ENCODE measurements at places on chromosomes 5 and 9.

DNA sequence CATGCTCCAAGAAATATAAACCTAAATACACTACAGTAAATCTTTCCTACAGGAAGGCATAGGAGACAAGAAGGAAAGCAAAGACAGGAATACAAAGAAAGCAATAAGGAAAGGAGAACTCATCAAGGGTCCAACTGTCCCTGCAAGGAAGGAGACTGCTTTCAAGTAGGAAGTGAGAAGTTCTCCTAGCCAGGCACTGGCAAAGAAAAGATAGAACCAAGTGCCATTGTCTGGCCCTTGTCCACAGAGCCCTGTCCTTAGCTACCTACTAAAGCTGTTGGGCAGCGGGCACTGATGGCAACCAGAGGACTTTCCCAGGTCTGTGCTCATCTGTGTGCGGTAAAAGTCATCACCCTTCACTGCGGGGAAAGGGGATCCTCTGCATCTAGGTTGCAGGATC is 108.2 kb downstream of the KLHL3 start:
- DNase-seq, result no peak

GRCh38 chr9:6229619-6230018 is 14.0 kb downstream of the IL33 start:
- DNase-seq, result no peak

DNA sequence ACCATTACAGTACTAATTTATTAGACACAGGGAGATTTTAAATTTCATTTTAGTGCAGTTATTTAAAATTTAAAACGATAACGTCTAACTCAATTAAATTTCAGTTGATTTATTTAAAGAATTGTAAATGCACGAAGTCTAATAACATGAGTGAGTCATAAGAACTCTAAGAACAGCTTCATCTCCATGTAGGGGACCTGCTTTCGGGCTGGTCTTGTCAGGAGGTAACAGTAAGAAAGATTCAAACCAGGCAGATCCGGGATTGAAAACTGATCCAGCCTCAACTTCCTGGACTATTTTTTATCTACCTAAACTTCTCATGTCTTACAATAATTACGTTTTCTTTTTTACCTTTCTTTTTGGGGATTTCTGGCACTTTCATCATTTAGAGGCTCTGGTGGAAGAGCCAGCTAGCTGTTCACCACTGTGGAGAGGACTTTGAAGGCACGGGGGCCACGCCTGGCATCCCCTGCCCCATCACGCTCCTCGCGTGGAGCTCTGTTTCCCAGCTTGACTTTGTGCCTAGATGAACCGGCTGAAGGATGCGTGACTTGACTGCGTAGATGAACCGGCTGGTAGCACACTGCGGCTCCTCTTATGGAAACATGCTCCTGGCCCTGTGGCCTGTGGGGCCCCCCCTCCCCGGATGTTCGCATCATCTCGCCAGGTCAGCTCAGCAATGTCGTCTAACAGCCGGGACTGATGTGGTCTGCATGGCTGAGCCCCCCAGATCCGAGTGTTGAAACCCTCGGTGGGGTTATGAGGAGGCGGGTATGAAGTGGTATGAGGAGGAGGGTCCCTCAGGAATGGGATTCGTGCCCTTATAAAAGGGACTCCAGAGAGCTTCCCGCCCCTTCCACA is 26.0 kb downstream of the NDUFS6 start:
- DNase-seq, result no peak

GRCh38 chr9:35353731-35354365 is 136.1 kb upstream of the RUSC2 start:
- DNase-seq, result no peak

DNA sequence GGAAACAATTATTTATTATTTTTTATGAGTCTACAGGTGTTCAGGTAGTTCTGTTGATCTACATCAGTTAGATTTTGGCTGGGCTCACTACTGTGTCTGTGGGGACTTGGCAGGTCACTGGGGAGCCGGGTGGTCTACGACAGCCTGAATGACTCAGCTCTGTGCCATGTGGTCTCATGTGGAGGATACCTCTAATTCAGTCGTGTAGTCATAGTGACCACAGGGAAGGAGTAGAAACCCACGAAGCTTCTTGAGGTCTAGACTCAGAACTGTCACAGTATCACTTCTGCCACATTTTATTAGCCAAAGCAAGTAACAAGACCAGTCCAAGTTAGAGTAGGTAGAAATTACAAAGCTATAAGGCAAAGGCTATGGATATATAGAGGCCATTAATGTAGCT is 64.7 kb upstream of the GRAMD2B start:
- no peak for DNase-seq

DNA sequence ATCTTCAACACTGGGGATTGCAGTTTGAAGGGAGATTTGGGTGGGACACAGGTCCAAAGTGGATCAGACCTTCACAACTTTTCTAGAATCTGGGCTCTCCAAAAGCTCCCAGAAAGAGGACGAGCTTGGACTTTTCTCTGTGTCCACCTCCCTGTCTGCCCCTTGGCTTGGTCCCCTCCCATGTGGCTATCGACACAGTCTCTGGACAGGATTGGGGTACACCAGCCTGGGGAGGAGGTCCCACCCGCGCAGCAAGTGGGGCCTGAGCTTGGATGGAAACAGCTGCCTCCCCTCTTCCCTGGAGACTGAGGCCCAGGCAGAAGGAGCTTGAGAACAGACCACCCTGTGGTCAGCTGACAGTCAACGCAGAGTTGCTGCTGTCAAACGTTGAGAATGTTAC is 84.6 kb upstream of the FCN1 start:
- DNase-seq, result no peak

- DNase-seq, result no peak
Measured at GRCh38 chr5:3417376-3417943, 178.2 kb upstream of the IRX1 start.

DNA sequence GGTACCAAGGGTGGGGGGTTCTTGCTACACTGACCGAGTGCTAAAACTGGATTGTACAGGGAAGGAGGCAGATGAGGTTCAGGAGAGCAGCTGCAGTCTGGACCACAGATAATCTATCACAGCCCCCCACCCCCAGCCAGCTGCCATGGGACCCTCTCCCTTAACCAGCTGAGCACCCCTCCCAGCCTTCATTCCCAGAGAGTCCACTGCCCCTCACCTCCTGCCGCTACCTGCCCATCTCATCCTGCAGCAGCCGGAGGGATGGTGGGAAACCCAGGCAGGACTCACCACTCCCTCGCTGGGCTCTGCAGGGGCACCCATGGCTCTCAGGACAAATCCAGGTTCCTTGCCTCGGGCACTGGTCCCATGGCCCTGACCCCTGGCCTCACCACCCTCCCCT is 66.7 kb downstream of the MRPL36 start:
- DNase-seq, result no peak

- no peak for DNase-seq
Measured at GRCh38 chr9:100213730-100214477, 114.9 kb downstream of the INVS start.

DNA sequence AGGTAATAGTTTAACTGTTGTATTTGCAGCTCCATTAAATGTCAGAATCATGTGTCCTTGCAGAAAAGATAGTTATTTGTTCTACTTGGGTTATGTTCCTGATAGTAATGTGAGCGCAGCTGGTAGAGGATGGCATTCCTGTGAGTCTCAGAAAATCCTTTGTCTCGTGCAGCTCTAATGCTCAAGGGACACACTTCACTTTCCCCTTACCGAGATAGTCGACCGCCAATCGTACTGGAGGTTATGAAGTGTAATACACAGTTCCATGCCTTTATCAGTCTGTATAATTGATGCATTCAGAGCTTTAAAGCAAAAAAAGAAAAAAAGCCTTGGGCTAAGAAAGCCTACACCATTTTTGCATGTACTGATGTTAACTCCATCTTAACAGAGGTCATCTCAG is 60.2 kb upstream of the SRP19 start:
- no peak for DNase-seq

DNA sequence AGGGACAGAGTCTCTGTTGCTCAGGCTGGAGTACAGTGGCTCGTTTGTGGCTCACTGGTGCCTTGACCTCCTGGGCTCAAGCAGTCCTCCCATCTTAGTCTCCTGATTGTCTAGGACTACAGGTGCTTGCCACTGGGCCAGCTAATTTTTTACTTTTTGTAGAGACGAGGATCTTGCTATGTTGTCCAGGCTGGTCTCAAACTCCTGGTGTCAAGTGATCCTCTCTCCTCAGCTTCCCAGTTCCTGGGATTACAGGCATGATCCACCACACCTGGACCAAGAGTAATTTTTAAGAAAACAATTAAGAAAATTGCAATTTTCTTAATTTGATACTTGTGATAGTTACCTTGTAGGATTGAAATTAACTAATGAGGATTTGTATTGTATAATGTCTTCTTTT is 73.9 kb downstream of the GPBP1 start:
- DNase-seq, result no peak

GRCh38 chr5:421901-422300 is 21.1 kb upstream of the EXOC3 start:
- no peak for DNase-seq

DNA sequence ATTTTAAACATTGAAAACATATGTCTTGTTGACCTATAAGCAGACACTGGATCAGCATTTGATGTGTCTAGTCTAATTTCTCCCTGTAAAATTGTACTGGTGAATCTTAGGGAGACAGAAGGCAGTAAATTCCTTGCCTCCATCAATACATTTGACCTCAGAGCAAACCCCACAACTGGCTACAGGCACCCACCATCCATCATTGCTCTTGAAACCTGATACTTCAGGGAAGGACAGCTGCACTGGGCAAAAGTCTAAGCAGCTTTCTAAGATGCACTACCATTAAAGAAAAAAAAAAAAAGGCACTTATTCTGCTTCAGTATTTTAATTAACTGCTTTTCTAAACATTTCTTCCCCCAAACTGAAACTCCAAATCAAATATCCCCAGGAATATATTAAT is 1051.3 kb upstream of the DMAC1 start:
- no peak for DNase-seq

DNA sequence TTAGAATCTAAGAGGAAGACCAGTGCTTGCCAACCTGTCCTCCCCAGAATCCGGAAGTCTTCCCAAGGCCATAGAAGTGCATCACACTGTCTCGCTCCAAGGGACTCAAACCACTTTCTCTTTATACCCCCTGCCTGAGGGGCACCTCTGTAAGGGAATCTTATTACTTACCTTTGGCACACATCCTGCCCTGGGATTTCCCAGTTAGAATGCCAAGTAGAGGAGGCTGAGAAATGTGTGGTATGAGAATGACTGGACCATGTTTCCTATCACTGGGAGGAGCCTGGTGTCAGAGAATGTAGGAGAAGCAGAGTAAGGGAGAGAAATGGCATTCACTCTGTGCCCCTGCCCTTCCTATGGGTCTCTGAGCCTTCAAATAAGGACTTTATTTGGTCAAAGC is 85.8 kb downstream of the AOPEP start:
- no peak for DNase-seq

DNA sequence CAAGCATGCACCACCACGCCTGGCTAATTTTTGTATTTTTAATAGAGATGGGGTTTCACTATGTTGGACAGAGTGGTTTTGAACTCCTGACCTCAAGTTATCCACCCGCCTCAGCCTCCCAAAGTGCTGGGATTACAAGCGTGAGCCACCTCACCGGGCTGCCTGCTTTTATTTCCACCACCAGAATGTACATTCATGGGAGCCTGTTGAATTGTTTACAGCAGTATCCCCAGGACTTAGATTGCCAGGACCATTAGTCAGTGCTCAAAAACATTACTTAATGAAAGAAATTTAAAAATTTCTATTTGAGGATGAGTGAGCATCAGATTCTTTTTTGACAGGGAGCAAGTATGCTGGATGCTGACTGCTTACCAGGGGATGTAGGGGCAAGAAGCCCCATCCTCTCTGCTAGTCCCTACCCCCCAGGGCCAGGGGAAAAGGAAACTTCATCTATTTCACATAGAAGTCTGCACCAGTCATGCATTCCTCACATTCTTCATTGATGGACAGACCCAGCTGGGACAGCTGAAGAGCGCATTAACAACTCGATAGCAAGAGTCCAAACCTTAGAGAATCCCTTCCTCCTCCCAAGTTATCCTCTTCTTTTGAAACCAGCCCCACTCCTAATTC is 10.3 kb upstream of the RGMB start:
- DNase-seq, result no peak

GRCh38 chr9:23934291-23934906 is 108.4 kb upstream of the ELAVL2 start:
- DNase-seq, result no peak

DNA sequence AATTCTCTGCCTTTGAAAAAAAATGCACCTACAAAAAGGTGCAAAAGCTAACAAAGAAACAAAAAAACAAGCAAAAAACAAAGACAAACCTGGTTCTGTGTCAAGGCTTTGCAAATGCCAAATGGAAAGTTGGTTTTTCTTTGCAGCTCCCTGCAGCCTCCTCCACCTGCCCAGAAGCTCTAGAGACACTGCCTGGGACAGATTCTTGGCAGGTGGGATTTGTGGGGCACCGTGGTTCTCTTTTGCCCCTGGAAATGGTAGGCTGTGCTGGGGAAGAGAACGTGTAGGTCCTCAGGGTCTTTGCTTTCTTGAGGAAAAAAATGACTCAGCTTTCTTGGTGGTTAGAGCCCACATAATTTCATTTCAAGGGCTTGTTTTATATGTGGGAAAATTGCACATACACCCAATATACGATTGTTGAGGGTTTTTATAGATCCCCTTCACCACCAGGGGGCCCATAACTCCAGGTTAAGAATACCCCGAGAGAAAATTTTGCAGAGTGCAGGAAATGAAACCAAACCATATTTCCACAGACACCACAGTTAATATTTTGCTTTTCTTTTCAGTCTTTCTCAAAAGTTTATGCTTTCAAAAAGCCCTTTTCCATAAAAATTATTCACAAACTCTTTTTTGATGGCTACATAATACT is 58.7 kb downstream of the NXNL2 start:
- no peak for DNase-seq

DNA sequence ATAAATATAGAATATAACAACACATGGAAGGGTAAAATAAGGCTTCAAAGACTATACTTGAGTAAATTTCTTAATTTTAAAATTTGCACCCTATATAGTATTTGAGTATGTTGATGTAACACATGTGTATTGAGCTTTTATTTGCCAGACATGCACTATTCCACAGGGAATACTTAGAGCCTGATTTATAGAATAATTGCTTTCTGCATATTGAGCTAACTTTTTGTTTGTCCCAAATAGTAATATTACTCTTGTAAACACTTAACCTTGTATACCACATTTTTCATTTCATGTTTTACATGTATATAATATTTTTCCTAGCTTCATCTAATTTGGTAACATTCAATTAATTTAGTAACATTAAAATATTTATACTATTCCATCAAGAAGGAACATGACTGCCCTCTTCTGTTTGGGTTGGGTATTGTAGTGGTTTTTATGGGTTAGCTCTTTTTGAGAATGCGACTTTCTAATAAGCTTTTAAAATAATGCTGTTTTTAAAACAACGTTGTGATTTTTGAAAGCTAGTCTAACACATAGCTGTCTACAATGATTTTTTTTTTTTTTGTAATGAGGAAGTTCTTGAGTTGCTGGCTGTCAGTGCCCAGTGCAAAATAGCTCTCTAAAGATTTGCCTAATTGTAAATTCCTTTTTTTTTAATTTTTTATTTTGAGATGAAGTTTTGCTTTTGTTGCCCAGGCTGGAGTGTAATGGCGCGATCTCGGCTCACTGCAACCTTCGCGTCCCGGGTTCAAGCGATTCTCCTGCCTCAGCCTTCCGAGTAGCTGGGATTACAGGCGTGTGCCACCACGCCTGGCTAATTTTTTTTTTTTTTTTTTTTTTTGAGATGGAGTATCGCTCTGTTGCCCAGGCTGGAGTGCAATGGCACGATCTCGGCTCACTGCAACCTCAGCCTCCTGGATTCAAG is 4.8 kb downstream of the SUB1 start:
- DNase-seq, result peak; percentile 3

GRCh38 chr9:121634329-121635261 is 16.8 kb upstream of the DAB2IP start:
- DNase-seq, result no peak

All from substantia nigra (tissue), 51 donors.